ENCODE measurements at places on chromosomes 7 and 10.
A peak's percentile ranks its signal among the peaks of the same experiment; 100 is the strongest.

DNA sequence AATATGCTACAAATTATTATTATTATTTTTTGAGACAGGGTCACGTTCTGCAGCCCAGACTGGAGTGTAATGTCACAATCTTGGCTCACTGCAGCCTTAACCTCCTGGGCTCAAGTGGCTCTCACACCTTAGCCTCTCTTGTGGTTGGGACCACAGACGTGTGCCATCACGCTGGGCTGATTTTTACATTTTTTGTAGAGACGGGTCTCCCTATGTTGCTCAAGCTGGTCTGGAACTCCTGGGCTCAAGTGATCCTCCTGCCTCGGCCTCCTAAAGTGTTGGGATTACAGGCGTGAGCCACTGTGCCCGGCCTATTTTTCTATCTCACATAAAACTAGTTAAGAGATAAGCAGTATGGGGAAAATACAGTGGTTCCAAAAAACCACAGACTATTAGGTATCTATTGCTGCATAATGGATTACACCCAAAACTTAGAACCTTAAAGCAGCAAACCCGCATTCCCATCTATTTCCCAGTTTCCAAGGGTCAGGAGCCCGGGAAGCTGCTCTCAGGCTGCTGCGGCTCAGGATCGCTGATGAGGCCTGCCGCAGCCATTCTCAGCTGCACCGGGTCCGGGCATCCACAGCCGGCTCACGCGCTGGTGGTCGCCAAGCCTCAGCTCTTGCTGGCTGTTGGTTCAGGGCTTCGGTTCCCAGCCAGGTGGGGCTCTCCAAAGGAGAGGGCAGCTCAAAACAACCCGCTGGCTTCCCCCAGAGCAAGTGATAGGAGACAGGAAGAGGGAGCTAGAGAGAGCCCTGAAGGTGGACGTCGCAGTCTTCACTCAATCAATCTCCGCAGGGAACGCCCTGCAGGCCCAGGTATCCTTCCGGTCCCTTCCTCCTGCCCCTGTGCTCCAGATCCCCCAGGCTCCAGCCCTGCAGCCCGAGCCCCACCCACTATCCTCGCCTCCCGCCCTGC lies 128.2 kb downstream of the UBE2H start:
- peak; percentile 98 for DNase-seq

DNA sequence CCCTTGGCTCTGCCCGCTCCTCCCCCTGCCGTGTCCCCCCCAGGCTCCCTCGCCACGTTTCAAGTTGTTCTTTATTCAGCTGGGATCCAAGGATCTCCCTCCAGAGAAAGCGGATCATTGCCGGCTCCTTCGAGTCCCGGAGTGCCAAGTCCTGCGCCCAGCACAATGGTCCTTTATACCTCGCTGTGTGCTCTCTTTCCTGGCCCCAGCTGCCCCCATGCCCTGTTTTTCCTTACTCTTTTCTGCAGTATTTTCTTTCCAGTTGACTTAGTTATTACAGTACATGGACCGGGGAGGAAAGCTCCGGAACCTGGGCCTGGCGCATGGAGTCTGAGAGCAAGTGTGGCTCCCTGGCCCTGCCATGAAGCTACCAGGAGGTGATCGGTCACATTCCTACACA lies 88.1 kb upstream of the KMT2C start:
- DNase-seq, result no peak

DNA sequence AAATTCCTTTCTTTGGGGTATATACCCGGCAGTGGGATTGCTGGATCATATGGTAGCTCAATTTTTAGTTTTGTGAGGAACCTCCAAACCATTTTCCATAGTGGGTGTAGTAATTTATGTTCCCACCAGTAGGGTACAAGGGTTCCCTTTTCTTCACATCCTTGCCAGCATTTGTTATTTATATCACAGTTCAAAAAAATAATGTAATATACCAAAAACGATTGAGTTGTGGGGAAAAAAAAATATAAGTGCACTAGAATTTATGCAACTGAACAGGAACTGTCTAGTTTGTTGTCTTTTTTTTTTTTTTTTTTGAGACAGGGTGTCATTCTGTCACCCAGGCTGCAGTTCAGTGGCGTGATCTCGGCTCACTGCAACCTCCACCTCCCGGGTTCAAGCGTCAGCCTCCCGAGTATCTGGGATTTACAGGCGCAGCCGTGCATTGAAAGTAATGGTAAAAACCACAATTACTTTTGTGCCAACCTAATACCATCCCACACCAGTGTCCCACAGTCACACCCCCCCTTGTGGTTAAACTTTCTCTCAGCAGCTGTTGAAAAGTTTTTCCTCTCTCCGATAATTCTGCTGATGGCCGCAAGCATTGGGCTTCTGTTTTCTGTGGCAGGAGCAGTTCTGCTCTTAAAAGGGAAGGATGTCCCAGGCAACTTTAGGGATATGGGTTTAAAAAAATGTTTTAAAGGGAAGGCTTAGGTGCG lies 6.8 kb upstream of the LAT2 start:
- DNase-seq, result peak; percentile 70

GRCh38 chr7:90958647-90959046 lies 305.6 kb upstream of the FZD1 start:
- DNase-seq, result no peak

DNA sequence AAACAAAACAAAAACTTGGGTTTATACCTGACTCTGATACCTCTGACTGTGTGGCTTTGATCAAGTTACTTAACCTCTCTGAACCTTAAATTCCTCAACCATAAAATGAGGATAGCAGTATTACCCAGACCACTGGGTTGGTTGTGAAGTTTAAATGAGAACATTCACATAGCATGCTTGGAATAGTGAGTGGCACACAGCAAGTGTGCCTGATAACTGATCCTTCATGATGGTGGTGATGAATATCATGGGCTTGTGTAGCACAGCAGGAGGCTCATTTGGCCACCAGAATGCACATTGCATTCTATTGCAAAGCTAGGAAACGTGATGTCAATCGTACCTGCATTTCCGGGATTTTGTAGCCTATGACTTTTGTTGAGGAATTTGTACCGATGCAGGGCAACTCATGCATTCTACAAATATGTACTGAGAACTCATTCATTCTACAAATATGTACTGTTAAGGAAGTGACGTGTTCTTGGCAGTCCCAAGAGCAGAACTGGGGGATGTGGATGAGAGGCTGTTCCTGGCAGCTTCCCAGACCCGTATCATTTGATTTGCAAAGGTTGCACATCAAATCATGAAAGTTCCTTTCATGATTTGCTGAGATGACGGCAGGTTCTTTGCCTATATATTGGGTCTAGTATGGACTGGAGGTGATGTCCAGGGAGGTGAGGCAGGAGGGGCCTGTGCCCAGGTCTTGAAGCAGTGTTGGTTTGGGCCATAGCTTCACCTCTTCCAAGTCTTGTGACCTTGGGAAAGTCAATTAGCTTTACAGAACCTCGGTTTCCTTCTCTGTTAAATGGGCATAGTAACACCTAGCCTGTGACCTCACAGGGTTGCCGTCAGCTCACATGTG lies 94.6 kb upstream of the SMNDC1 start:
- DNase-seq, result no peak

GRCh38 chr10:18449611-18450026 lies 201.8 kb downstream of the NSUN6 start:
- no peak for DNase-seq

DNA sequence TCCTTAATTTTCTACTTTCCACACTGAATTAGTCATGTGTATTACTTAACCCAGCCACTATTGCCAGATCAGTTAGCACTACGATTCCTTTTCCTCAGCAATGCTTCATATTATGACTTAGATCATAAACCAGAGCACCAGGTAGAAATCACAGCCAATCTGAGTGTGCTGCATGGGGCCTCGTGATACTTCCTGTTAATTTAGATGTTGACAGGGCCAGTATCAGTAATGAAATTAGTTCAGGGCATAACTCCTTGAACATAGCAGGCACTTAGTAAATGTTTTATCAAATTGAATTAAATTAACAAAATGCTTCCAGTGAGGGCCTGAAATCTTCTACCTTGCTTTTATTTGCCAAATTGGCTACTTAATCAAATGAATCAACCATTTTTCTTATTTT lies 169.3 kb upstream of the LRGUK start:
- no peak for DNase-seq

- no peak for DNase-seq
Measured at GRCh38 chr7:50266635-50267386, 37.7 kb upstream of the IKZF1 start.

- DNase-seq, result no peak
Measured at GRCh38 chr10:66964946-66965345, 39.1 kb downstream of the LRRTM3 start.

- no peak for DNase-seq
Measured at GRCh38 chr7:102874166-102874829, 38.5 kb upstream of the LRRC17 start.

DNA sequence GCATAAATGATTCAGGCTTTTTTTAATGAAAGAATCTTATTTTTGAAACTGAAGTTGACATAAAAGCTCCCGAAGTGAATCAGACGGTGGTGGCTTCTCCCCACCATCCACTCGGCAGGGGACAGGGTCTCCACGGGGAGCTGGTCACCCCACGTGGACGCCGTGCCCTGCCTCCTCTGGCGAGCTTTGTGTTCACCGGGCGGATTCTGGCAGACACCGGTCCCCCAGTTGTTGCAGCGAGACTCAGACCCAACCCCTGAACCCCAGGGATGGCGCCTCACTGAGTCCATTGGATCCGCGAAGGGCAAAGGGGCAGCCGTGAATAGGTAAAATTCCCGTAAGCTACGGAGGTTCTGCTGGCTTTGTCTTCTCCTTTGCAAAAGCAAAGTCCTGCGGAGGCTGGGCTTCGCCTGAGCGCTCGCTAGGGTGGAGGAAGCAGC lies 38.4 kb downstream of the PTPRN2 start:
- DNase-seq, result no peak

GRCh38 chr7:101586906-101587677 lies 42.0 kb downstream of the MYL10 start:
- no peak for DNase-seq

GRCh38 chr10:14276210-14276609 lies 54.5 kb downstream of the FRMD4A start:
- no peak for DNase-seq
